ENCODE measurements at places on chromosomes 3 and 15.

DNA sequence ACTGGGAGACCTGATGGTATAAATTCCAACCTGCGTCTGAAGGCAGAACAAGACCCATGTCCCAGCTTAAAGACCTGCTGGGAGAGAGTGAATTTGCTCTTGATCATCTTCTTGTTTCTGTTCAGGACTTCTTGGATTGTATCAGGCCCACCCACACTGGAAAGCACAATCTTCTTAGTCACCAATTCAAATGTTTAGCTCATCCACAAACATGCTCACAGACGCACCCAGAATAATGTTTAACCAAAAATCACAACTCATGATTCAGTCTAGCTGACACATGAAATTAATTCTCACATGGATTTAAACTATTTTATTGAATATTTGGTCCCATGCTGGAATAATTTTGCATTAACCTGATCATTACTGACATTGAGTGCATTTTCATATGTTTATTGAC is 37.8 kb upstream of the GOLGA6L2 start:
- DNase-seq: no peak

DNA sequence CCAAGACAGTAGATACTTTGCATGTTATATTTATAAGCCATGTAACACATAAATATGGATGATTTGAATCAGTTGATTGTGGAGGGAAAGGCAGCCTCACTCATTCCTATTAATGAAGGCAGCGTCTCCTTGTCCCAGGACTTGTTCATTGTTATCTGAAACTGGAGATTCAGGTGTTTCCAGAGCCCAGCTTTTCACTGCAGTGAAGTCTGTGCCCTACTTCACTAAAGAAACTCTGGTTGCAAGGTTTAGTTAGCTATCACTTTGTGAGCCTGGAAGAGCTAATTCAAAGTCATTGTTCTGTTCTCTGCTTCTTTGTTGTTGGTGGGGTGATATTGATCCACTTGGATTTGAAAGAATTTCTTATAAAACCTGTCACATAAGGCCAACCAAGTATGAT is 9.8 kb downstream of the NR2C2 start:
- DNase-seq: no peak

DNA sequence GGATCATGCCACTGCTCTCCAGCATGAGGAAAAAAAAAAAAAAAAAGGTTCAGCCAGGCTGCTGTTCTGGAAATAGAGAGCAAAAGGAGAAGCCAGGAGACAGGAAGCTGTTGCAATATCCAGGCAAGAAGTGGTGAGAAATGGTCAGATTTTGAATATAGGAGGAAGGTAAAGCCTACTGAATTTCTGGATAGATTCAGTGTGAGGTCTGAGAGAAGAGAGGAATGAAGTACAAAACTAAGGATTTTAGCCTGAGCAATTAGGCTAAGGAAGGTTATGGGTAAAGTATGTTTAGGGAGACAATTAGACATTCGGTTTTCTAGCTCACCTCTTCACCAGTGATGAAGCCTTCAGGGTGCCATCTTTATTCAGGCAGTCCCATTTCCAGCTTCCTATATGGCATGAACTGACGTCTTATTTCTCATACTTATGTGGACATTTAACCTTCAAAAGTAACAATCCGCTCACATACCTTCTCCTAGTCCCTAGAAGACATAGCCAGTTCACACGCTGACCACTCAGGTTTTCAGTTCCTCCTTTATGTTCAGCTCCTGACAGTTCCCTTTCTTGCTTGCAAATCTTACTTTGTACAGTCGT is 57.2 kb downstream of the KIF9 start:
- DNase-seq: no peak

DNA sequence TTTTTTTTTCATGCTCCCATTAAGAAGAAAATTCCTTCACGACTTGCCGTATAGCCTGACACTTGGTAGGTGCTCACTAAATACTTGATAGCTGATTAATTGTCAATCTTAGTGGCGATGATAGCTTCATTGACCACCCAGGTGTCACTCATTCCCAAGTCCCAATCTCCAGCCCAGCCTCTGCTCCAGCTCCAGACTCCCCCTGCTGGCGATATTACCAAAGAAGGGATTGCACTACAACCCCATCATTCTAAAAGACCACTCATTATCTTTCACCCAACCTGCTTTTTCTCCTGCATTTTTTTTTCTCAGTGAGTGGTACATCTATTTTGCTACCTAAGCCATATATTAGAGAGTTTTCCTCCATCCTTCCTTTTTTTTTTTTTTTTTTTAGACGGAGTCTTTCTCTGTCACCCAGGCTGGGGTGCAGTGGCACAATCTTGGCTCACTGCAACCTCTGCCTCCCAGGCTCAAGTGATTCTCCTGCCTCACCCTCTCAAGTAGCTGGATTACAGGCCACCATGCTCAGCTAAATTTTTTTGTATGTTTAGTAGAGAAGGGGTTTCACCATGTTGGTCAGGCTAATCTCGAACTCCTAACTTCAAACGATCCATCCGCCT is 19.5 kb upstream of the COMMD2 start:
- peak; percentile 2 for DNase-seq

- DNase-seq: peak; percentile 27
Observed at GRCh38 chr3:11953350-11953749, 50.8 kb upstream of the SYN2 start.

DNA sequence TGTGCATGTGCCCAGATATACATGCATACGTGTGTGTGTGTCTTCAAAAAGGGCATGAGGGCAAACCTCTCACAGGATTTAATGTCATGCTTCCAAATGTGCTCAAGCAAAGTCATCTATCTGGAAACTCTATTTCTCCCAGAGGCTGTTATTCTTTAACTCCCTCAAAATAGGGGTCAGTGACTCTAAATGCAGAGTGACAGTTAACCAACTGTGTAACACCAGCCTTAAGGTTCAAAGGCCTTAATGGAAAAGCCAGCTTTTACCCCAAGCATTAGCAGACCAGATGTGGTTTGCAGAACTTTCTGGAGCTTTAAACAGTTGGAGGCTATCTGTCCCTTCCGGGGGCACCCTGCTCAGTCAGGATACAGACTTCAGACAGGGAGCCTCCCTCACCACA is 70.4 kb upstream of the SLC7A14 start:
- DNase-seq: no peak

GRCh38 chr15:68028888-68029207 is 25.3 kb upstream of the PIAS1 start:
- DNase-seq: no peak

GRCh38 chr3:51684971-51685751 is 14.1 kb downstream of the TEX264 start:
- no peak for DNase-seq

- DNase-seq: no peak
Observed at GRCh38 chr3:132703733-132704132, 18.5 kb downstream of the NPHP3 start.

DNA sequence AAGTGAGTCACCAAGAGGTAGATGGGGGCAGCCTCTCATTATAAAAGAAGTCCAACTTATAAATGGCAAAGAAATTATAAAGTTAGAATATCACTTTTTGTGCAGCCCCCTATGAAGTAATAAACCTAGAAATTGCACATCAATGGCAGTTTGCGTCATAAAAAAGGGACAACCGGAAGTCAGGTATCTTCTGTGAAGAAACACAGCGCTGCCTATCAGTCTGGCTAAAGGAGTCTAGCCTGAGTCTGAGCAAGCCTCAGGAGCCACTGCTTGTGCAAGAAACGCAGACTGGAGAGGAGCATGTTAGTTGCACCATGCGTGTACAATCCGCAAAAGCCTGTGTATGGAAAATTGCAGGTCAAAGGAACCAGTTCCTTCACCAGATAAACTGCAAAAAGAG is 178.4 kb downstream of the ARRDC4 start:
- DNase-seq: no peak

GRCh38 chr15:68552344-68552743 is 26.4 kb upstream of the CORO2B start:
- DNase-seq: no peak

DNA sequence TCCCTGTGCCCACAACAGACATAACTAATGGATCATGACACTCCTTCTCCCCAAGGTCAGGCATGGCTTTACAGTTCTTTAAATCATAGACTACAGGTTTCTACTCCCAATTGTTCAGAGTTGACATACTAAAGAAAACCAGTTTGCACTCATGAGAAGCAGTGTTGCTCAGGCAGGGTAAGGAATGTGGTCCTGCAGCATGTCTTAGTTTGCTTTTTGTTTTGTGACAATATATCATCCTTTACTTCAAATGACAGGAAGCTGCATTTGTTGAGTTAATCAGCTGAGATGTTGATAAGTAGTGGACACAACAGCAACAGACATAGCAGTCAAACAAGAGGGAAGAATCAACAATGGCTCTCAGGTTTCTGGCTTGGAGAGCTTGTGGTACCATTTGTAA is 267.5 kb downstream of the SLCO3A1 start:
- no peak for DNase-seq

DNA sequence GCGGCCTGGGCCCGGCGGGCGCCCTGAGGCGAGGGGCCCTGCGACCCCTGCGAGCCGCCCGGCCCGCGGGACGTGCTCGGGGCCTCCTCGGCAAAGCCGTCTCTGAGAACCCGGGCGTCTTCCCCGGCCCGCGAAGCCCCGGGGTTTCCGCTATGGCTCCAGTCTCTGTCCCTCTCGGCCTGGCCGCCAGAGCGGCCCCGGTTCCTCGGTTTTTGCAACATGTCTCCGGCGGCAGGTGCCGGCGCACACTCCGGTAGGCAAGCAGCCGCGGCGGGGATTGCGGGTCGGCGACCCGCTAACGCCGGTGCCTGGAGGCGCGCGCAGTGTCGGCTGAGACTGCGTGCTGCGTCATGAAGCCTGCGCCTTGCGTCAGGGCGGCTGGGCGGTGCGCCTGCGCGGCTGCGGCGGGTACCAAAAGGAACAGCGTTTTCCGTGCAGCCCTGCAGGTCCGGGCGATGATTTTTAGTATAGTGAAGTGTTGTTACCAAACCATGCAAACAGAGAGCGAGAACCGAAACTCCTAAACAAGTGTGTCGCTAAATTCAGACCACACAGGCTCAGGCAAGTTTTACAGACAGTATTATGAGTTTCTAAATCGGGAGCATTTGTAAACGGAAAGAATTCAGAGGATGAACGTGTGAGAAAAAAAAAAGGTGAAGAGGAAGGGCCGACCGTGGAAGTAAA is at the start of gene NSMCE3:
NSMCE3 (minus strand) TSS at position 338 of the 684 bp plus-strand sequence; CDS start at position 221, 117 bp downstream.
- peak; percentile 15 for DNase-seq

DNA sequence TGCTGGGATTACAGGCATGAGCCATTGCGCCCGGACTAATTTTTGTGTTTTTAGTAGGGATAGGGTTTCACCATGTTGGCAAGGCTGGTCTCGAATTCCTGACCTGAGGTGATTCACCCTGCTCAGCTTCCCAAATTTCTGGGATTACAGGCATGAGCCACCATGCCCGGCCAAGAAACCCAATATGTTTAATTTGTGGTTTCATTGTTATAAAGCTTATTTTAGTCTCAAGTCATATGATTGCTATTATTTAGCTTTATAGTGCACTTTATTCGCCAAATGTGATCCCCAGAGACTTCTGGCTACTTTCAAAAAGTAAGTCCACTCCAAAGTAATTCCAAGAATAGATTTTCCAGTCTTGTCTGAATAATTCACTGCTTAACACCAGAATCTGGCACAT is 19.3 kb upstream of the SLC4A7 start:
- no peak for DNase-seq

DNA sequence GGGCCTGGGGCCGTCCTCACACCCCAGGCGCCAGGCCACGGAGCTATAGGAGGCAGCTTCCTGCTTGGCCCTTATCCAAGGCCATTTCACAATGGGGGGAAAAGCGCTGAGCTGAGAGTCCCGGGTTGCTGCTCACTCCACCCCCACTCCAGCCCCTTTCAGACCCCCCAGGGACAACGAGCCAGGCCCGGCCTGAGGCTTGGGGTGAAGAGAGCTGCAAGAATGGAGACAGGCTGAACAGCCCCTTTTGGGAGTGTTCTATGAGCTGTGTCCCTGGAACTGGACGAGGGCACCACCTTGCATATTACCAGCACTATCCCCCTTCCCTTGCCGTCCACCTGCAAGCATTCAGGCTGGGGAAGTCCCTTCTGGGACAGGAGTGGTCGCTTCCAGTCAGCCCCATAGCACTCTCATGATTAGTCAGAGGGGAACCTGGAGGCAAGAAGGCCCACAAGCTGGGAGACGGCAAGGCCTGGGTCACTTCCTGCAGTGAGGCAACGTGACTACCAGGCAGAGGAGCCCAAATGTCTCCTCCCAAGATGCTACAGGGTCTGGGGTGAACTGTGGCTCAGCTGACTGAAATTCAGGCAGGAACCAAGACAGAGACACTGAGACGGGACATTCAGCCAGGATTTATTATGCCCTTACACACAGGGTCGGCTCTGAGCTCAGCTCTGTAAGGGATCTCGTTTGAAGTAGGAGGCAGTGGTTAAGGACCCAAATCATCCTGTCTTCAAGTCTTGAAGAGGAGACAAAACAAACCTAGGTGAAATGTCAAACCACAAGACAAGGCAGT is 8.6 kb upstream of the SRP14 start:
- DNase-seq: no peak

- no peak for DNase-seq
Observed at GRCh38 chr3:133162670-133163305, 124.6 kb downstream of the TMEM108 start.

DNA sequence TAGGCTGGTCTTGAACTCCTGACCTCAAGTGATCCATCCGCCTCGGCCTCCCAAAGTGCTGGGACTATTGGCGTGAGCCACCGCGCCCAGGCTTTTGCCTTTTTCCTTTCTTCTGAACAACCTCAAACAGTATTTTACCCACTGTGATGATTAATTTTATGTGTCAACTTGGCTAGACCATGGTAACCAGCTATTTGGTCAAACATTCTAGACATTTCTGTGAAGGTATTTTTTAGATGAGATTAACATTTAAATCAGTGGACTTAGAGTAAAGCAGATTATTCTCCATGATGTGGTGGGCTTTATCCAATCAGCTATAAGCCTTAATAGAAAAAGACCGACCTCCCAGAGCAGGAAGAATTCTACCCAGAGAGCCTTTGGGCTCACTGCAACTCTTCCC is 6.0 kb downstream of the SPATA12 start:
- DNase-seq: no peak

DNA sequence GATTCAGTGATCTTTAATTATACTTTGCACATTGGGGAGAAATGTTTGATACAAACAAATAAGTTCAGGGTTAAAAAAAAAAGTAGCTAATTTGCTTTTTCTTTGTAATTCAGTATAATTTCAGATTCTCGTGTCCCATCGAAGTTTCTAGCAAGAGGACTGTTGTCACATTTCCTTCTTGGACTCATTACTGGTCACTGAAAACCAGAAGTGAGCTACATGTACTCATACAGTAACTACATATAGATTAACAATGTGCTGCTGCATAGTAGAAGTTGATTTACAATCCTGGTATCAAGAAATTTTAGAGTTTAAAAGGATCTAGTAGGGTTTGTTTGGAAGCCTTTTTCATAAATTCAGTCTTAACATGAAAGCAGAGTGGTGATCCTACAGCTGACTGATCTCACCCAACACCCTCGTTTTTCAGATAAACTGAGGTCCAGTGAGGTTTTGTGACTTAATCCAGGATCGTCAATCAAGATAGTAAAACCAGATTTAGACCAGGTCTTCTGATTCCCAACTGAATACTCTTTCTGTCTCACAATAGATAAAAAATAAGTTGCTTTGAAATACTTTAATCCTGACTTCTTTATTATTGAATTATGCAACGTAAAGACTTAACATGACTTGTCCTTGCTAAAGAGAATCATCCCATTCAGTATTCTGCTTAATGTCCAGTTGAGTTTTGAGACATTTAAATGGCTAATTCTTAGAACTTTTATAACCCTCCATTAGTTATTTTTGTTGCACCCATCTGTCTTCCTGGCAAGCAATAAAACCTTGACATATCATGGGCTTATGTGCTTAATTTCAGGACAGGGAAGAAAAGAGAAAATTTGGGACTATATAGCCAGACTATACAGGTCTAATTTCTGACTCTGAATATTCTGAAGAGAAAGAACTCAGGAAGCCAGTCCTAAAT is 2.8 kb downstream of the SEC62 start:
- DNase-seq: no peak

GRCh38 chr3:125443923-125444322 is 68.8 kb upstream of the ZNF148 start:
- DNase-seq: no peak
